Stimulated activated CD8-positive, alpha-beta memory T cell treated with anti-CD3 and anti-CD28 coated beads, Interleukin-15, amount 100 ng/mL, for 24 hours (primary cell): ENCODE measurements at places on chromosomes 12 and 14.

DNA sequence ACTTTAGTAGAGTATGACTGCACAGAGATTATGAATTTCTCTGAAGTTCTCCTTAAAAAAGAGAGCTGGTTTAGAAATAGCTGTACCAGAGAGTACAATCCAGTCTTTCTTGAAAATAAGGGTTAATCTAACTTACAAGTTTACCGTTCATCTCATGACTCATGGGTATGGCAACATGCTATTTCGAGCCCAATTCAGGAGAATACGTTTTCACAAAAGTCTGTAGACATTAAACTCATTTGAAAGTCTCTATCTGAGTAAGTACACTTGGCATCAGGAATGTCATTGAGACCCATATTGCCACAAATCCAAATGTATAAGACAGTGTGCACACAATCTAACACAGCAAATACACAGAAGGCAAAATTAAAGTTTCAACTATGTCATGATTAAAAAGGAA, 160.5 kb downstream of the PIK3C2G start:
- DNase-seq = no peak

GRCh38 chr14:59363531-59364226, 101.5 kb downstream of the GPR135 start:
- DNase-seq = no peak

DNA sequence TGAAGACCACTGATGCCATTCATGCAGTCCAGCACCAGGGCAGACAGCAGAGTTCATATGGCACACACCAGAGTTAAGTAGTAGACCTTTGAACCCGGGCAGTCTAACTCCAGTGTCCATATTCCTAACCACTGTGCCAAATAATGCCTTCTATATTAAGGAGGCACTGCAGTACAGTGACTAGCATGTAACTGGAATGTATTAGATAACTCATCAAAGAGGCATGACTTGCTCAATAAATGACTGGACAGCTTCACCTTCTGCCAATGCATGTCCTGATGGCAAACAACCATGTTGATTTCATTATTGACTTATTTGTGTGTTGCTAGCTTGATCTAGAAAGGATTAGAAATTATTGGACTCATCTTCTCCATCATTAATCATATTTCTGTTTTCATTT, 40.2 kb downstream of the DACT1 start:
- no peak for DNase-seq

DNA sequence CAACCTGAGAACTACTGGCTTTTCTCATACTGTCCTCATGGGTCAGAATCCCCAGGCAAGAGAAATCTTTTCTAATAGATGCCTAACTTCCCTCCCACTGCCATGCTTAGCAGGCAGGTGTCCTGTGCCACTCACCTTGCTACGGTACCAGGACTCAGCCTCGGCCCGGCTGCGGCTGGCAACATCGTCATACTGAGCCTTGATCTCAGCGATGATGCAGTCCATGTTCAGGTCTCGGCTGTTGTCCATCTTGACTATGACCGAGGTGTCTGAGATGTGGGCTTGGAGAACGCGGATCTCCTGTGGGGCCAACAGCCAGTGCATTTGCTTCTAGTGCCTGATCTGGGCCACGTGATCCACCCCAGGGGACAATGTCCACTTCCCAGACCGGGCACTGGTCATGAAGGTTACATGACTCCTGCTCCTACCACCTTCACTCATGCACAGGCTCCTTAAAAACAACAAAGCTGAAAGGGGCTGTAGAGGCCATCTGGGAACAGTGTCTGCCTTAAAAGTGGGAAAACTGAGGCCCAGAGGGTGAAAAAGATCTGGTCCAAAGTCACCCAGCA, 4.1 kb downstream of the KRT85 start:
- DNase-seq = no peak

DNA sequence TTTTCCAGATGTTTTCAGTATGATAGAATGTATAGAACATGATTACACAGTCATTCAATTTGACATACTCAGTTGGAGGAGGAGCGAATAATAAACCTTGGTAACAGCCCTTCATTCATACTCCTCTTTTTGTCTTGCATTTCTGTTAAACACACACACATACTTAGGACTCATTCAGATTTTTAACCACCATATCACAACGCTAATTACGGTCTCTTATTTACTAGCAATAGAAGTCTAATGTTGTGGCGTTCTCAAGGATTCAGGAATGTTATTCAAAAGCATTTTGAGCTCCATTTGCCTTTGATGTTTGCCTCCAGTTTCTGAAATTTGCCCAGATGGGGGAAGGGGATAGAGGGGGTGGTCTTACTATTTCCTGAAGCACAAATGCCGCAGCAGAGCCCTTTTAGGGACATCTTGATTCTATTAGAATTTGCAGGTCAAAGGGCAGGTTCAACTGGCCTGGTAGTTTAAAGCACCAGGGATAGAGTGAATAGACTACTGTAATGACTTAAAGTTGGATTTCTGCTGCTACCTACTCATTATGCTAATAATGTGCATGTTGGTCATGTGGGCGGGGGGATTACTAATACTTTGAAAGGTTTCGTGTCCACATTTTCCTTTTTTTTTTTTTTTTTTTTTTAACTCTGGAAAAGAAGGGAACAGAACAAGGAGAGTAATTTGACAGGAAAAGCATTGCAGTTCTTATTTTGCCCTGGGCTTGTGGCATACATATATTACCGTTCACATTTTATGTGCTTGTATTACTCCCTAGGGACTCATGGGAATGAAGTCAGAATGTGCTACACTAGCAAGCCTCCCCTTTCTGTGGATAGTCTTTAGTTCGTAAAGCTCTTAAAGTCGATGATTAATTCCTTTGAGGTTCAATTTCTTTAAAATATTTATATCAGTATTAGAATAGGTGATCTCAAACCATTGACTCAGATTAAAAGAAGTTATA, 226.8 kb downstream of the FBXL14 start:
- no peak for DNase-seq

- no peak for DNase-seq
Observed at GRCh38 chr12:4107436-4107878, 166.1 kb upstream of the CCND2 start.

GRCh38 chr12:14714437-14714836, 18.0 kb upstream of the GUCY2C start:
- DNase-seq = no peak

DNA sequence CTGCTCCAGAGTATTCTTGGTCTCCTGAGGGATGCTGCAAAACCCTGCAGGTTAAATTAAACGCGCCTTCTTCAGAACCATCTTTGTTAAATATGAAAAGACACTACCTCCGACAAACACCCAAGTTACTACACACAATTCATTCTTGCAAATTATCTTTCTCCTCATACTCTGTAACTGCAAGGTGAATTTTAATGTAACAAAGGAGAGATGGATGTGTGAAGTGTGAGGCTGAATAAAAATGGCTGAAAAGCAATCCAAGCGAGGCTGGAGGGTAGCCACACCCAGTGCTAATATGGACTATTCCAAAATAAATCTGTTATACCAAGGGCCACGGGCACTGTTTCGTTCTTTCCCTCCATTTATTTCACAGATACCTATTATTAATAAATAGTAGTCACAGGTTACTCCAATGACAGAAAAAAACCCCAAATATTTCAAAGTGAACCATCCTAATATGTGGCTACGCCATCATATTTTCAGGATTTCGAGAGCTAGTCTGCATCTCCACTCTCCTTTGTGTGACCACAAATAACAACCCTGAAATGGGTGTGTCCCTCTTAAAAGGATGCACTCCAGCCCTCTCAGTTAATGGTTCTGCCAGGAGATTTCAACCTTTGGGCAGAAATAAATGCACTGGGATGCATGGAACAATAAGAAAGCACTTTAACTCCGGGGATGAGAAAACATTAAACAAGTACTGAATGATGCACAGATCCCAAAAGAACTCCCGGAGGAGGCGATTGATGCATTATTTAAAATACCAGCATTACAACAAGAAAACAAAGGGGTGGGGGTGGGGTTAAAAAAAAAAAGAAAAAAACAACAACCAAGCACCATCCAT, 53.1 kb upstream of the CCDC175 start:
- DNase-seq = no peak

GRCh38 chr12:86233126-86233525, 23.1 kb downstream of the MGAT4C start:
- DNase-seq = no peak

GRCh38 chr14:37824939-37825712, 229.7 kb downstream of the TTC6 start:
- DNase-seq = no peak

GRCh38 chr14:73238941-73239340, 1.6 kb downstream of the PAPLN start:
- no peak for DNase-seq

DNA sequence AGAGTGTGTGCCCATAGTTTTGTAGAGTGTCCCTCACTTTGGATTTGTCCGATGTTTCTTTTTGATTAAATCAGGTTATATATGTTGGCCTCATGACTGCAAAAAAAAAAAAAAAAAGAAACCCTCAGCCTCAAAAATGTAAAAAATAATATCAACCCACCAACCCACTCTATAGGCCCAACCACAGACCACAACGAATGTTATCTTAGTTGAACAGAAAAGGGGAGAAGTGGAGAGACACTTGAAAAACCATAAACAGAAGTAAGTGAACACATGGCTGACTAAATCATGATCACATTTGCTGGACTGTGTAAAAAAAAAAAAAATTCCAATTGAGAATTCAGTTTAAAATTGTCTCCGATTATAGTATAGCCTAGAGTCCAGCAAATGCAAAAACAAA, 45.5 kb upstream of the ST8SIA1 start:
- no peak for DNase-seq

DNA sequence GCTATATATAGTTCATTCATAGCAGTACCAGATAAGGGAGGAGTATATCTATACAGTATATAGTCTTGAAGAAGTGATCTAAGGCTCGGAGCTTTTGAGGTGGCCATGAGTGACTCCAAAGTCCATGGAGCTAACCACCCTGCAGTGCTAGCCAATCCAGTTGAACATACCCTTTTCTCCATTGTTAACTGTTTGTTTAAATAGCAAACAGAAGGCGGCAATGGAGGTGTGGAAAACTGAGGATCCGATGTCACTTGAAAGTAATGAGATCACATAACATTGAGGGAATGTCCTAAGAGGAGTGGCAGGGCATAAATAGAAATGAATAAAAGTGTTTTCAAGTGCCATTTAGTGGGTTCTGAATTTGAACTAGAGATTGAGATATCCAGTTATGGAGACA, 12.4 kb upstream of the SNAPC1 start:
- DNase-seq = no peak

DNA sequence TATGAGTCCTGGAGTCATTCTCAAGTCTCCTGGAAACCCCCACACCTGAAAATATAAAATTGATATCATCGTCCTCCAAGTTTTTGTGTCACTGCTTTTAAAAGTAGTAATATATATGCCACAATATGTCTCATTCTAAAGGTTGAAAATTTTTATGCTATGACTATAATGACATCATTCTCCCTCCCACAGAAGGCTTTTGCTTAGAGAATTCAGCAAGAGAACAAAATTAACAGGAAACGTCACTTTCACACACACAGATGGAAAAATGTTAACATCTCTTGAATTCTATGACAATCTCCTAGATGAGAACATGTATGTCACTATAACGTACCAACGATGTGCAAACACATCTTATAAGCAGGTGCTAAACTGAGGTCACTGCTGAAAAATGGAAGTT, 498.3 kb downstream of the FOXG1 start:
- DNase-seq = no peak

GRCh38 chr12:71057330-71057729, 100.5 kb downstream of the TSPAN8 start:
- no peak for DNase-seq

DNA sequence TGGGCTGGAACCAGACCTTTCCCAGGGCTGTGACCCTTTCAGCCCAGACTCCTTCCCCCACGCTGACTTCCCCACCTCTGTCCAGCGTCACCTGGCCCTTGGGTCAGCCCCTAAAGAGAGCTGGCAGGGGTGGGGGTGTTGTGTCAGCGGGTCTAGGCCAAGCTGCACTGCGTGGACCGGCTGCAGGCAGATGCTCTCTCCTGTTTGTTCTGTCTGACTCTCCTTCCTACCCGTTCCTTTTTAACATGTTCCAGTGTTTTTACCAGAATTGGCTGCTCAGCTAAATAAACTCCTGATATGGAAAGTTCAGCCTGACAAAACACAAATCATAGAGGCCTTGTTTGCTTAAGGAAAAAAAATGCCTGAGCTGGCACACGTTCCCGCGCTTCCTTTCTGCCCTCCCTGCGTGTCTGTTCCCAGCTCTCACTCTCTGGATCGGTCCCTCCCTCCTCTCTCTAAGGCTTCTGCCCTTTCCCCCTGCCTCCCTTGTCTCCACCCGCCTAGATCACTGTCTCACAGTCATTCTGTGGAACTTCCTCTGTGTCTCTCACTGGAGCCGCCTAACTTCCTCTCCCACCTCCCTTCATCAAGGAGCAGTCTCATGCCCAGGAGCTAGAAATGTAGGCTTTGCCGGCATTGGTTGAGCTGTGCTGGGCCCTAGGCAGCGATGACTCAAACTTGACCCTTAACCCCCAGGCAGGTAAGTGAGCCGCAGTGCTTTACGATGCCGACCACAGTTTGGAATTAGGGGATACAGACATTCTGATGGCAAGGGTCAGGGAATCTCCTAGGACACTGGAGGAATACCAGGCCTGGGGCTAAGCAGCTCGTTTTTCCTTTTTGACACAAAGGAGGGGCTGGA, 15.5 kb upstream of the MLXIP start:
- DNase-seq = no peak

DNA sequence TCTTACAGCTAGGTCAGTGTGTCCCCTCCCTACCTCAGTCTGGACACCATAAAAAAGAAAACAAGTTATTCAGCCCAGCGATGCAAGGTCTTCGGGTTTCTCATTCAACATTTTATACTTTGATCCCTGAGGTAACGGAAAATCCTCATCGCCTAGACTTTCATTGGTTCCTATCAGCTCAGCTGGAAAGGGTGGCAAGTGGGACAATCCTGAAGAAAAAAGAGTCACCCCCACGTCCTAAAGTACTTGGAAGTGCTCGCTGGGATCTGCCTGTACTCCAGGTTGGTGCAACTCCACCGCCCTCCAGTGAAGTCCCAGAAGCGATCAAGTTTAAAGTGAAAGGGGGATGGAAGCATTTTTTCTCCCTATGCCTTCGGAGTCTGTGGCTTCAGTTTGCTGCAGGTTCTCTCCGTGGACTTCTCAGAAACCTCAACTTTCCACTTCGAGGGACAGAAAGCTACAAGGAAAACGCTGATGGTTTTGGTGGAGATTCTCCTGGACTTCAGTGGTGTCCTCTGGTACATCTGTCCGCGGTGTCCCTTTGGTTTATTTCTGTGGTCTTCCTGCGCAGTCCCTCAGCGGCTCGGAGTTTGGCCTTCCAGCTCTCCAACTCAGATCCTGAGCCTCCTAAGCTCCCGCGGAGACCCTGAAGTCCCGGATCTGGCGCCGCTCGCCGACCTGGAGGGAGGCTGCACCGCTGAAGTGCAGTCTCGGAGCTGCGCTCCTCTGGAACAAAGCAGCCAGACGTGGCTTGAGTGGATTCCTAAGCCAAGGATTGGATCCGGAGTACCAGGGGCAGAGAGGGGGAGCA, 1.8 kb upstream of the LRFN5 start:
- no peak for DNase-seq

DNA sequence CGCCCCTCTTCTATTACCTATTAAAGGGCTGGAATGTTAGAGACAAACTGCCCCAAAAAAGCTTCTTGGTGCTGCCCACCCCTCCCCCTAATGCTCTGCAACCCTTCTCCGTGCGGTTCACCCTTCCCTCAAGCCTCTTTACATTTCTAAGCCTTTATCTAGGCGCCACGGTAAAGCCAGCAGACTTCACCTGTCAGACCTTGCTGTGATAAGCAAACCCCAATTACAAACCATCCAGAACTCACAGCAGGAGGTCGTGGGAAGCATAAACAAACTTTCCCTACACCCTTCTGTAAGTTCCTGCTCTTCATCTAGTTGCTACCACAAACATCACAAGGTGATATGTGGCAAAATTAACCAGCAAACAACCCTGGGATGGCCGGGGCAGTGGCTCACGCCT, 56.8 kb downstream of the MOK start:
- DNase-seq = no peak

GRCh38 chr14:103346286-103346685, 12.2 kb downstream of the EIF5 start:
- no peak for DNase-seq
